ENCODE measurements at places on chromosomes 11 and 22.

DNA sequence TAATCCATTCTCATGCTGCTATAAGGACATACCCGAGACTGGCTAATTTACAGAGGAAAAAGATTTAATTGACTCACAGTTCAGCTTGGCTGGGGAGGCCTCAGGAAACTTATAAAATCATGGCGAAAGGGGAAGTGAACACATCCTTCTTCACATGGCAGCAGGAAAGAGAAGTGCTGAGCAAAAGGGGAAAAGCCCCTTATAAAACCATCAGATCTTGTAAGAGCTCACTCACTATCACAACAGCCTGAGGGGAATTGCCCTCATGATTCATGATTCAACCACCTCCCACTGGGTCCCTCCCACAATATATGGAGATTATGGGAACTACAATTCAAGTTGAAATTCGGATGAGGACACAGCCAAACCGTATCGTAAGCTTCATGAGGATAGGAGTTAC, 3.8 kb upstream of the CYB5R2 start:
- DNase-seq: peak; percentile 88

DNA sequence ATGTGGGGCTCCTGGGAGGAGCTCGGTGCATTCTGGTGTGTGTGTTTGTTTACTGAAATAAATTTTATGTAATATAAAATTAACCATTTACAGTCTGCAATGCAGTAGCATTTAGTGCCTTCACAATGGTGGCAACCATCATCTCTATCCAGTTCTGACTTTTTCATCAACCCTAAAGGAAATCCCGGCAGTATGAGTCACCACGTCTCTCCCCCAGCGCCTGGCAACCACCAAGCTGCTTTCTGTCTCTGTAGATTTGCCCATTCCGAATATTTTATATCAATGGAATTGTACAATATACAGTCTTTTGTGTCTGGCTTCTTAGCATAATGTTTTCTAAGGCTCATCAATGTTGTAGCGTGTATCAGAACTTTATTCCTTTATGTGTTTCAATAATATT, 300.5 kb downstream of the MIAT start:
- DNase-seq: no peak

GRCh38 chr22:38422611-38423511, 32.1 kb downstream of the KCNJ4 start:
- DNase-seq: no peak

DNA sequence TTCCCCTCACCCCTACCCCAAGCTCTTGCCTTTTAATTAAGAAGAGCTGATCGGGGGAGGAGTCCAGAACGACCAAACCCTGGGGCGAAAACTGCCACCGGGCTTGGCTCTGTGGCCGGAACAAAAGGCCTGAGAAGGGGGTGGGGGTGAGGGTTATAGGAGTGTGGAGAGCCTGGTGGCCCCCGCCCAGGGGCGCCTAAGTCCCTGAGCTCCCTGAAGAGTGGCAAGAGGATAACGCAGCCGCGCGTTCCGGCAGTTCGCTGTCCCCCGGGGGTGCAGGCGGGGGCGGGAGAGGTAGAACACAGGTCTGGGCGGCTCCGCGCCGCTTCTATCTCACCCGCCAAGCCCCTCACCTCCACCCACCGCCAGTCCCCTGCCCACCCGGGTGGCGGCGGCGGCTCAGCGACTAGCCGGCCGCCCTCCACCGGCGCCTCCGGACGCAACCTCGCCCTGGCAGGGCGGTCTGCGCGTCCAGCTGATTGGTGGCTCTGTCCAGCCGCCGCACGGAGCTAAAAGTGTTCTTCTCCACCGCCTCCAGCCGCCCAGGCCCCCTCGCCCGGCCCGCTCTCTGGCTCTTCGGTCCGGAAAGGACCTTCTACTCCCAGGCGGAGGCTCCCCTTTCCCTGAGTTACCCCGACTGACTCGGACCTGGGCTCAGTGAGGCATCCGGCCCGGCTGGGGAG, 18.7 kb upstream of the BDNF start:
- no peak for DNase-seq

- DNase-seq: no peak
Measured at GRCh38 chr11:20116825-20117224, 43.5 kb downstream of the DBX1 start.

DNA sequence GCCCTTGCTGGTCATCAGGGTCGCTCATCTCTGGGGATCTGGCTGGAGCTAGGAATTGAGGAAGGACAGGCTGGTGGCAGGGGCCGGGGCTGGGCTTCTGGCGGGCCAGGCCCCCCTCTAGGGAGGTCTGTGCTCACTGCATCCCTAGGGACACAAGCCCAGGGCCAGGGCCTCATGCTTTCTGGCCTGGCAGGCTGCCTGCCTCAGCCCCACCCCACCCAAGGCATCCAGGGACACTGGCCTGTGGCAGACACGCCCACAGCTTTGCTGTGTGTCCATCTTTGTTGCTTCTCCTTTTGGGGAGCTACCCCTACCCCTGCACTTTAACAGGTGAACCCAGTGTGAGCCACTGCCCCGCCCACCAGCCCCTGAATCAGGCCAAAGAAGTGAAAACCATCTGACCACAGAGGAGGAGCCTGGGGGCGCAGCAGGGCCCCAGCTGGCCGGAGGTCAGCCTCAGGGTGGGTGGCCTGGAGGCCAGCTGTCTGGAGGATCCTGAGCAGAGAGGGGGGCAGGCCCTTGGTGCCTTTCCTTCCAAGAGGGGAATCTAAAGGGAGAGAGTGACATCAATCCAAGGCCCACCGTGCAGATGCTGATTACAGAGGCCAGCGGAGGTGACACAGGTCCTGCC, 26.8 kb upstream of the CELSR1 start:
- no peak for DNase-seq

GRCh38 chr11:72267956-72268617, 24.1 kb upstream of the PHOX2A start:
- DNase-seq: no peak

GRCh38 chr22:27514601-27515523, 286.7 kb downstream of the MN1 start:
- DNase-seq: no peak

- DNase-seq: no peak
Measured at GRCh38 chr11:30348035-30348434, 25.1 kb downstream of the ARL14EP start.

- DNase-seq: peak; percentile 61
Measured at GRCh38 chr22:32080904-32081303, 37.8 kb downstream of the SLC5A1 start.

DNA sequence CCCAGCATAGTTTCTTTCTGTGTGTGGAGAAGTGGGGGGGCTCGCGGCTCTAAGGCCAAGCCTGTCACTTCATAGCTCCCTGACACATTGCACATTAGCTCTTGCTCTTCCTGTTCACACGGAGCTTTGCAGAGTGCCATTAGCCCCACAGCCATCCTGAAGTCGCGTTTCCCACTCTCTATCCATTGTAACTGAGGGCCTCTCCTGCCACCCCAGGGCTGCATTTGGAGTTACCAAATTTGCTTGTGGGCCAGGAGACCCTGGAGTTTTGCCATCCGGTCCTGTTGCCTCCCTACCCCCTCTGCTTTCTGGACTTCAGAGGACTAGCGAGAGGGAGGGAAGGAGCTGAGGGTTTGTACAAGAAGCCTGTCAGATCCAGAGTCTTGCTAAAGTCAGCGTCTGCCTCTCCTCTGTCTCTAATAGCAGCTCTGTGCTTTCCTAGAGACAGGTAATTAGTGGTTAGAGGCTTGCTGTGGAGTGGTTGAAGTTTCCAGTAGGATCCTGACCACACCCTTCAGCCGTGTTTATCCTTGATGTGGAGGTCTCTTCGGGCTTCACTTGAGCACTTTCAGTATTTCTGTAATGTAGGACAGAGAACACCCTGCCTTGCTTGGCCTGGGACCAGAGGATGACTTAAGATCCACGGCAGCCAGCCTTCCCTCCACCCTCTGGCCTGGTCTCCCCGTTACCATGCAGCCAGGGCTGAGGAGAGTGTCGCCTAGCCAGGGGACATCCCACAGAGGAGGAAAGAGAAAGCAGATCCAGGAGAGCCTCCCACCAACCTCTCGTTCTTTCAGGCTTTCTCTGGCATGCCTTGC, 14.1 kb downstream of the DCPS start:
- DNase-seq: peak; percentile 28

DNA sequence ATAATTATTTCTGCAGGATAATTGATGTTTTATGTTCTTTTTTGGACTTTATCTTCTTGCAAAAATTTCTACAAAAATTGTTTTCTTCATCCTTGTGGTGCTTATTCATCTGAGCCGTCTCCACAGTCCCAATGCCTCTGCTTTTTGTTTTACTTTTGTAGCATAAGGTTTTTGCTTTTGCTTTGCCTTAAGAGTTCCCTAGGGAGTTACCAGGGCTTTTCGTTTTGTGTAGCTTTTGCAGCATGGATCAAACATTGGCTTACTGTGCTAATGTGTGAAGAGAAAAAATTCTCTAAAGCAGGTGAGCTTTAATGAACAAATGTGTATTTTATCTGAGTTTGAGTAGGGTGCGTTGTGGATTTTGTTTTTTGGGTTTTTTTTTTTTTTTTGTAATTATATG, 11.8 kb downstream of the XBP1 start:
- DNase-seq: no peak

DNA sequence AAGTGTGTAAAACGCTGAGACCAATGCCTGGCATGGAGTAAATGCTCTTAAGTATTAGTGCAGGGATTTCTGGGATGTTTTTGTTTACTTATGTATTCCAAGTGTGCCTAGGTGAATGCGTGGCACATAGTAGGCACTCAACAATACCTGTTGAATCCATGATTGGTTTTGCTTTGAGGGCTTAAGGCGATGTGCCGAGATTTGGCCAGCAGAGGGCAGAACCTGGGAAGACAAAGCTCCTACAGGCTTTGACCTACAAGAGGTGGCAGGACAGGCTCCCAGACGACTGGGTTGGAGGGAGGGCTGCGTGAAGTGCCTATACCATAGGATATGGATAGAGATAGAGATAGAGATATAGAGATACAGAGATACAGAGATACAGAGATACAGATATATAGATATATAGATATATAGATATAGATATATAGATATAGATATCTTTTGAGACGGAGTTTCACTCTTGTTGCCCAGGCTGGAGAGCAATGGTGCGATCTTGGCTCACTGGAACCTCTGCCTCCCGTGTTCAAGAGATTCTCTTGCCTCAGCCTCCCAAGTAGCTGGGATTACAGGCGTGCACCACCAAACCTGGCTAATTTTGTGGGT, 13.9 kb downstream of the KCNE3 start:
- peak; percentile 66 for DNase-seq

DNA sequence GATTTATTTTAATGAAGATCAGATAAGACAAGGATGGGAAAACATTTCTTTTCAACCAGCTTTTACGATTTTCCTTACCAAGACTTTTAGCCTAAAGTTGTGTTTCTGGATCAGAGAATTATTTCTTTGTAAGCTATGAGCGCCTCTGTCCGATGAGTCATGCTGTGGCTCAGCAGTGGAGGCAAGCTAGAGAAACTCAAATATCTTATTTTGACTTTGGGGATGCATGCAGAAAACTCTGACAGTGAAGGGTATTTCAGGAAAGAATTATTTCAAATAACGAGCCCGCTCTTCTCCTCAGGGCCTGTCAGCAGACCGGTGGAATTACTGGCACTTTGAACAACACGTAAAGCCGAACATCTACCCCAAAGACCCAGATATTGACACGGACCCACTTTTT, 77.9 kb upstream of the OR5AK2 start:
- peak; percentile 70 for DNase-seq

DNA sequence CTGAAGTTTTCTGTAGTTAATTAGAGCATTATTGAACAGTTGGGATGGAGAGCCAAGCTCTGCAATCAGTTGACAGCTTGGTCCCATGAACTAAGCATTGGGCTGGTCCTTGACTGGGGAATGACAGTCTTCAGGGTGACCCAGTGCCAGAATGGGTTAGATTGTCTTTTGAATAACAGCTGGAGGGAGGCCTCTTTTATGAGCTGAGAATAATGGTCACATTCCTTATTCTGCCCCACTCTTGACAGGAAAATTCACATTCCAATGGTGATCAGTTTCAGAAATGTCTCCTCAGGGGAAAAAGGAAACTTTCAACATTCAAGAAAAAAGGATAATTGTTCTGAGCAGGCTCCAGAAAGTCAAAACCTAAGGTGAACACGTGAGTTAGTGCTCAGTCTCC, 113.9 kb downstream of the KIRREL3 start:
- no peak for DNase-seq

DNA sequence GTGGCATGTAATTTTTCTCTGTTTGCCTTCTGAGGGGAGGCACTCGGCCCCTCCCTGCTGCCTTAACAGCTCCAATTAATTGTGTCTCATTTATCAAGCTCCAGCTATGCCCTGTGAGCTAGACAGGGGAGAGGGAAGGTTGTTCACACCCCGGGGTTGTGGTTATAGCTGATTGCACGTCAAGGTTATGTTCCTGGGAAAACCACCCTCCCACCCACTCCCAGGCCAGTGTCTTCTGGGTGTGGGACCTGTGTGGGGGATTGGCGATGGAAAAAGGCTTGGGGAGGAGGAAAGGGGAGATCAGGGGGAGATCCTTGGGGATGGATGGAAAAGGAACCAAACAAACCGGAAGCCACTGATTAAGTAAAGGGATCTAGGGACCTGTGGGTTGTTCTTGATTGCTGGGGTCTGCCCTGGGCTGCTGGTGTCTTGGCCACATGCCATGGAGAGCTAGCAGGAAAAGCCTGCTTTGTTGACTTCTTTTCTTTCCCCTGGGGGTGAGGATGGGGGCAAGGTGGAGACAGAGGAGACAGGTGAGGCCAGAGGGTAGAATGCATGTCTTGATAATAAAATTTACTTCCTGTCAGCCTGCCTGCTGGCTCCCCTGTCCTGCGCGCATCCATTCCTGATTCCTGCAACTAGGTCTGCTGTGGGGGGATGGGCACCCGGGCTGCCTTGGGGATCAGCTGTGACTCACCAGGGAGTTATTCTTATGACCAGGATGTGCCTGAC, 13.5 kb upstream of the SORL1-AS1 start:
- DNase-seq: peak; percentile 63

- peak; percentile 92 for DNase-seq
Measured at GRCh38 chr11:64868904-64869570, 9.4 kb downstream of the EHD1 start.

- DNase-seq: no peak
Measured at GRCh38 chr22:32042924-32043323, at the start of gene SLC5A1. Gene SLC5A1, plus strand, starts transcription at chr22:32043261. Its CDS starts 21 bp downstream, at chr22:32043282.

DNA sequence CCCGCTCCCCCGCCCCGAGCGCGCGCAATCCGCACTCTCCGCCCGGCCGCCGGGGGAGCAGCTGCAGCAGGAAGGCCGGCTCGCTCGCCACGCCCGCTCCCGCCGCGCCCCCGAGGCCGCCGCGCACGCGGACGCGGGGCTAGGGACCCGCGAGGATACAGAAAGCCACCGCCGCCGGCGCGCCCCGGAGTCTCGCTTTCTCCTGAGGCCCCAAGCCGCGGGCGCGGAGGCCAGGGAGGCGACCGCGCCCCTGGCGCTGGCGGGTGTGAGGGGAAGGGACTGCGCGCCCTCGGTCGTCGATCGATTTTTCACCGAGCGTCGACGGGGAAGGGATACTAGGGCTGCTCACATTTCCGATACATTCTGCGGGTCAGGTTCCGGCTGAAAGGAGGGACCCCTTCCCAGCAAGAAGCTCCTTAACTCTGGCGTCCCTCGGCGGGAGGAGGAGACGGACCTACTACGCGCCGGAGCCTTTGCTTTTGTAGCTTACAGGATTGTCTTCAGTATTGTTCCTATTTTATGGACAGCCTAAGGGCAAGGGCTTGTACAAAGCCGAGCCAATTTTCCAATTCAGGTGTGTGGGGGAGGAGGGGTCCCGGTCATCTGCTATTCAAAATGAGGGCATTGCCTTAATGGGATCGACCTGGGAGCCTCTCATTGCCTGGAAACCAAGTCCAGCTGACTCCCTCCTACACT, 416 bp upstream of the GAB2 start:
- DNase-seq: peak; percentile 18
